Right ventricle myocardium inferior (tissue), 1 donor: ENCODE measurements at places on chromosomes 6 and 20.

- DNase-seq: no peak
Measured at GRCh38 chr6:100538086-100538485, 73.4 kb upstream of the SIM1 start.

- no peak for DNase-seq
Measured at GRCh38 chr6:105492706-105493673, 90.1 kb upstream of the PREP start.

- no peak for DNase-seq
Measured at GRCh38 chr6:96276305-96276704, 245.3 kb upstream of the UFL1 start.

- DNase-seq: no peak
Measured at GRCh38 chr6:157825243-157825904, 2.3 kb downstream of the SNX9 start.
